ENCODE measurements at places on chromosomes 3 and 15.

GRCh38 chr3:52193065-52193464 is 4.9 kb upstream of the ALAS1 start:
- DNase-seq: no peak

GRCh38 chr15:94177112-94177511 is 54.2 kb upstream of the MCTP2 start:
- DNase-seq: no peak

- DNase-seq: no peak
Measured at GRCh38 chr15:25243800-25244097, 195.1 kb downstream of the UBE3A start.

DNA sequence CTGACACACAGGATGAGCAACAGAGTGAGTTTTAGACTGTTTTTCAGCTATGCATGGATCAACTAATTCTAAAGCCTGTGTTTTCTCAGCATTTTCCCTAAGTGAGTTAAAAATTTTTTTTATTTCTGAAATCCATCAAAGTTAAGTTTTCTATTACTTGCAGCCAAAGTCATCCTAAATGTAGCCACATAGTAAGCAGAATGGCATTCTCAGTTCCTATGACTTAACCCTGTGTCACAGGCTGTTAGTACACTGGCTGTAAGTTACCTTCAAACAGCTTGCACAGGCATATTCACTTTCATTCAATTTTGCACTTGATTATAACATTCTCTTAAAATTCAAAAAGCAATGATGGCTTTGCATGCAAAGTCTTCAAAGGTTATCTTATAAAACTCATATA is 368.2 kb downstream of the OCA2 start:
- no peak for DNase-seq

- DNase-seq: no peak
Measured at GRCh38 chr15:67558502-67558901, 16.0 kb downstream of the MAP2K5 start.

GRCh38 chr3:109025896-109026295 is 72.2 kb upstream of the GUCA1C start:
- no peak for DNase-seq

GRCh38 chr15:54582863-54583643 is 604.8 kb downstream of the UNC13C start:
- no peak for DNase-seq

DNA sequence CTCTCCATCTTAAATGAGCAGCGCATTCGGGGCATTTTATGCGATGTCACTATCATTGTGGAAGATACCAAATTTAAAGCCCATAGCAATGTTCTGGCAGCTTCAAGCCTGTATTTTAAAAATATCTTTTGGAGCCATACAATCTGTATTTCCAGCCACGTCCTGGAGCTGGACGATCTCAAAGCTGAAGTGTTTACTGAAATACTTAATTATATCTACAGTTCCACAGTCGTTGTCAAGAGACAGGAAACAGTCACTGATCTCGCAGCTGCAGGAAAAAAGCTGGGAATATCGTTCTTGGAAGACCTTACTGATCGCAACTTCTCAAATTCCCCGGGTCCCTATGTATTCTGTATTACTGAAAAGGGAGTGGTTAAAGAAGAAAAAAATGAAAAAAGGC is 44.4 kb upstream of the RASA2 start:
- no peak for DNase-seq

- DNase-seq: no peak
Measured at GRCh38 chr15:99717161-99718009, 15.9 kb downstream of the LYSMD4 start.

- DNase-seq: no peak
Measured at GRCh38 chr3:81554388-81554787, 207.1 kb downstream of the GBE1 start.

DNA sequence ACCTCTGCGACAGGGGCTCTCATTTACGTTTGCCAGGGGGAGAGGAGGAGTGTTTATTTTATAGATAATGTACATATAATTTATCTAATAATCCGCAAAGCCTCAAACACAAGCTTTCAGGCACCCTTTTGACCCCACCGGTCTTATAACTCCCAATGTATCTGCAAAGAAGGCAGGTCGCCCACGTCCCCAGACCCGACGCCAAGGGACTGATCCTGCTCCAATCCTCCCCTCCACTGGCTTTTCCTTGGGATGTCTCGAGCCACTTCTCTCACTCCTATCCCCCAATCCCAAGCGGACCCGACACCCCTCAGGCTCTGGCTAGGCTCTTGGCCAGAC is 452 bp downstream of the DCP1A start:
- no peak for DNase-seq

GRCh38 chr3:25455441-25456132 is 27.5 kb downstream of the RARB start:
- DNase-seq: no peak

DNA sequence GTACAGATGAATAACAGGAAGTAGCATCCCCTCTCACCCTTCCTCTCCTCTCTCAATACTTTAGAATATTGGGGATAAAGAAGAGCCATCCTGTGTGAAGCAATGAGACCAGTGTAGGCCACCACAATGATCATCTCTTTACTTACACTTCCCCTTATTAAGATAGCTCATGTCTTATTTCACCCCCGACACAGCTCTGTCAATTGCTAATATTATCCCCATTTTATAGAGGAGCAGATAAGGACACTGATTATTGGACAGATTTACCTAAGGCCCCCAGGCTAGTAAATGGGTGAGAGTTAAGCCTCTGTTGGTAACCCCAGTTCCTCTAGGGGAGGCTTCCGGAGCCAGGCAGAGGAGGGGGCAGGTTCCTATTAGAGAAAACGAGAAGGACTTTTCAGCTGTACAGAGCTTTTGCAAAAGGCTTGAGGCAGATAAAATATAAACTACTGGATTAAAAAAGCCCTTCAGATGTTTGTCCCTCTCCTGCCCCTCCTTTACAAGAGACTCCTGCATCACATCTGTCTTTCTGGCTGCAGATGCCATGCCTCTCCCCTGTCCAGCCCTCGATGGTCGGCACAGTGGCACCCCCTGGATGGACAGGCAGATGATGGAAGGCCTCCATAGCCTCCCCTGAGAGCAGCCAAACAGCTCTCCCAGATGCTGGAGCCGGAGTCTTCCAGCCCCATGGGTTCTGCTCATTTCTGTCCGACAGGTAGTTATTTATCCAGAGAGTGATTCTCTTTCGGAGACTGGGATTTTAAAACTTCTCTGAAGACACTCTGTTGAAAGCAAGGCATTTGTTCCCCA is 49.4 kb upstream of the LCTL start:
- no peak for DNase-seq

- no peak for DNase-seq
Measured at GRCh38 chr15:71532994-71533393, 277.4 kb upstream of the NR2E3 start.

- DNase-seq: no peak
Measured at GRCh38 chr3:141151439-141151838, 80.2 kb upstream of the PXYLP1 start.

GRCh38 chr3:18207226-18207625 is 217.9 kb downstream of the SATB1 start:
- DNase-seq: no peak

GRCh38 chr3:191003742-191004141 is 141.2 kb upstream of the GMNC start:
- DNase-seq: no peak

- no peak for DNase-seq
Measured at GRCh38 chr3:141191097-141191749, 40.4 kb upstream of the PXYLP1 start.

DNA sequence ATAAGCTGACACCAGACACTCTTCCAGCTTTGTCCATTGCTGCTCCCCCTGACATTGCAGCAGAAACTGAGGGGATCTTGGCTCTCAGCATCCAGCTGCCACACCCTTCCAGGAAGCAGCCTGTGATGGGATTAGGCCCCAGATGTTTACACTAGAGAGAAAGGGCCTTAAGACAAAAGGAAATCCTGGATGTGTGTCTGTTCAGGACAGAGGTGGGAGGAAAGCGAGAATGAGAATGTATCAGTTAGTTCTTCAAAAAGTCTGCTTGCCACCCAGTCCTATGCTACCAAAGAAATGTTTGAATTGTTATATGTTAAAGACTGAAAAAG is 58.8 kb downstream of the HES1 start:
- DNase-seq: no peak

GRCh38 chr3:70982700-70983140 is 600.8 kb downstream of the FOXP1 start:
- no peak for DNase-seq

- no peak for DNase-seq
Measured at GRCh38 chr15:89401631-89402517, 67.2 kb upstream of the POLG start.

DNA sequence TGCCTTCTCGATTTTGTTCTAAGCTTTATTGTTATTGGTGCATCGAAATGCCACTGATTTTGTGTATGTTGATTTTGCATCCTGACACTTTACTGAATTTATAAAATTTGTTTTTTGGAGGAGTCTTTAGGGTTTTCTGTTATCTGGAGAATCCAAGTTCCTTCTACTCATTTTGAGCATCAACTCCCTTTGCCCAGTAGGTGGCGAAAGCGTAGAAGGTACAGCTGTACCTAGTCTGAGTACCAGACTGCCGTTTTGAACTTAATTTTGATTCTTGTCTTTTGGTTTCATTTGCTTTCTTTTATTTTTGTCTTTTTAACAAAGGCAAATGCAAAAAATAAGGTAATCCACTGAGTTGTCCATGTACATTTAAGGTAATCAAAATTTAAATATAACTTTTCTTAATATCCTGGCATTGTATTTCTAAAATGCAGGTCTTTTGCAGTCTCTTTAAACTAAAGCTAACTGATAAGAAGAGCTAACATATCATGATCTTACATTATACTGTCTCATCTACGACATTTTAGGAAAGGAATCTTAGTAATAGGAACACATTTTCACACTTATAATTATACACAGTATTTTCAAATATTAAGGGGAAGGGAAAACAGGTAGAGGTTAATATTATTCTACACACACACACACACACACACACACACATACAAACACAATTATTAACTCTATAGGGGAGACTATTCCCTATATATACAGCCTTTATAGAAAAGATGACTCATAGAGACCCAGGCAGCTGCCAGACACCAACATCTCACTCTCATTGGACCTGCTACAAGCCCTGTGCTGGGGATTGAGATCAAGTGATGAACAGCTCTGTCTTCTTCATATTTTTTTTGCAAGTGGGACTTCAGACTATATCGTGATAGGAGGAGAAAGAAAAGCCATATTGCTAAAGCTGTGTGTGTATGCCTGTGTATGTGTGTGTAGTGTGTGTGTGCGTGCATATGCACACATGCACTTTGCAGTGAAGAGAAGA is 71.8 kb downstream of the SYNPR start:
- no peak for DNase-seq

DNA sequence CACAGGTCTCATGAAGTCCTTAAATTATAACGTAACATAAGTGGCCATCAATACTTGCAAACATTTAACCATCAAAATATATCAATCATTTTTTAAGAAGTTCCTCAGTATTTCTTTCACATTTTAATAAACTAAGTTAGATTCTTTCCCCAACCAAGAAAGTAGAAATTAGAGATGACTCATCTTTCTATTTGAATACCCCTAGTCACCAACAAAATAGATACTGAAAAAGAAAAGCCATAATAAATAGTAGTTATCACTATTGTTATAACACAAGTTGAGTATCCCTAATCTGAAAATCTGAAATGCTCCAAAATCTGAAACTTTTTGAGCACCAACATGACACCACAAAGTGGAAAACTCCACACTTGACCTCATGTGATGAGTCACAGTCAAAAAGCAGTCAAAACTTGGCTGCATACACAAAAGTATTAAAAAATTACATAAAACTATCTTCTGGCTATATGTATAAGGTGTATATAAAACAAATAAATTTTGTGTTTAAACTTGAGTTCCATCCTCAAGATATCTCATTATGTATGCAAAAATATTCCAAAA is 3.7 kb downstream of the SHQ1 start:
- no peak for DNase-seq

GRCh38 chr15:68510558-68510957 is 68.2 kb upstream of the CORO2B start:
- no peak for DNase-seq

DNA sequence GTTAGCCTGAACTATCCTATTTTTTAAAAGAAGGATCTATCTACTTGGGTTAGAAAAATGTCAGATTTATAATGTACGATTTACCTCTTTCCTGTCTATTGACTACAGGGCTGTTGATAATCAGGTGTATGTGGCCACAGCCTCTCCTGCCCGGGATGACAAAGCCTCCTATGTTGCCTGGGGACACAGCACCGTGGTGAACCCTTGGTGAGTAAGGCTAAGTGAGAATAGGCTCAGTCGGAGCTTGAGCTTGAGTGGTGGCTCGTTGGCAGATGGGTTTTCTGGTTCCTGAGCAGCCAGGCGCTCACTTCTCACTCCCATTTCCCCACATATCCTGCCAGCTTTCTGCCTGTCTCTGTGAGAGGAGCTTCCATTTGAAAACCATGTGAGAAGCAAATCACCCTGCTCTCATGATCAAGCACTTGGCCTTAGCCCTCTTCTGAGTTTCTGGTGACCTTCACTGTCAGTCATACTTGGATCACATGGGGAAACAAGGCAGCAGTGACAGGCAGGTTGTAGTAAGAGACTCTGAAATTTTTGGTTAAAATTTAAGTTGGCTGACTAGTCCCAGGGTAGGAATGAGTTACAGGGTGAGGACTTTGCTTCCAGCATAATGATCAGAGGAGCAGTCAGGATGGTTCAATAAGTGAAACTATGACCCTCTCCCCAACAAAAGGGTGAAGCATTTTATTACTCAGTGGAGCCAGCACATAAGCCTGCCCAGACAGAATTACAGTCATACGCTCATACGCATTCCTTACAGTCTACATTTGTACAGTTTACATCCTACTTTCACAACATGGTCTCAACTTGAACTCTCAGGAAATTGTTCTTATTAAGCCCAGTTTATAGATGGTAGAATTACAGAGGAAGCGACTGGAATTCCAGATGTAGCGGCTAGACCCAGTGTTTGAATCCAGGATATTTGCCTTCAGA is 18.0 kb downstream of the NIT2 start:
- no peak for DNase-seq

- DNase-seq: no peak
Measured at GRCh38 chr15:31344823-31345605, 18.4 kb downstream of the KLF13 start.
